ENCODE measurements at places on chromosomes 5 and 9.

DNA sequence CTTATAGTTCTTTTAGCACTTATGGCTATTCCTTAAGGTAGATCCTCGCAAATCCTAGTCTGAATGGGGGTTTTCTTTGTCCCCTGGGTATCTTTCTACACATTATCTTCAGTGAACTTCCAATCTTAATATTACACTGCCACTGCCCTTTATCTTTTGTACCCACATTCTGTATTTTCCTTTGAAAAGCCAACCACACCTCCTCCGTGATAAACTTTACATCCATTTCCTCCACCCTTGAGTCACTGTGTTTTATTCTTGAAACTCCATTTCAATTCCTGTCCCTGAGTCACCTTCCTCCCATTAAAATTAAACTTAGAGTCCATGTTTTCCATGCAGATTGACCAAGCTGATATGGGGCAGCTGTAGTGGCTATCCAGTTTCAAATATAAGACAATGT is 43.2 kb upstream of the RICTOR start:
- no peak for DNase-seq

DNA sequence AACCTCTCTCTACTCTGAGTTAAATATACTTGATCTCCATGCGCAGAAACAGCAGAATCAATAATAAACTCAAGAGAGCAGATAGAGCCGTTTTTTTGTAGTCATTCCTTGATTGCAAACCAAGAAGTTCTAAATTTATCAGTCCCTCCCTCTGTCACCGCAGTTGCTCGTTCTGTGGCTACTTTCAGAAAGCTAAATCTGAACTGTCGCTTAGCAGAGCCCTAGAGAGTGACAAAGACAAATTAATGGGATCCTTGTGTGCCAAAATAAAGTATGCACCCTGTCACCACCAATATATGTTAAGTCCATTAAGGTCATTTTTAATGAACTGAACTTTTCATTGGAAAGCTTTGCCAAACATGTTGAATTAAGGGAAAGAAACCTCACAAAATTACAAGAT is 218.3 kb downstream of the ADAMTSL1 start:
- DNase-seq = no peak

- DNase-seq = no peak
Measured at GRCh38 chr5:86884608-86885007, 266.9 kb downstream of the COX7C start.

DNA sequence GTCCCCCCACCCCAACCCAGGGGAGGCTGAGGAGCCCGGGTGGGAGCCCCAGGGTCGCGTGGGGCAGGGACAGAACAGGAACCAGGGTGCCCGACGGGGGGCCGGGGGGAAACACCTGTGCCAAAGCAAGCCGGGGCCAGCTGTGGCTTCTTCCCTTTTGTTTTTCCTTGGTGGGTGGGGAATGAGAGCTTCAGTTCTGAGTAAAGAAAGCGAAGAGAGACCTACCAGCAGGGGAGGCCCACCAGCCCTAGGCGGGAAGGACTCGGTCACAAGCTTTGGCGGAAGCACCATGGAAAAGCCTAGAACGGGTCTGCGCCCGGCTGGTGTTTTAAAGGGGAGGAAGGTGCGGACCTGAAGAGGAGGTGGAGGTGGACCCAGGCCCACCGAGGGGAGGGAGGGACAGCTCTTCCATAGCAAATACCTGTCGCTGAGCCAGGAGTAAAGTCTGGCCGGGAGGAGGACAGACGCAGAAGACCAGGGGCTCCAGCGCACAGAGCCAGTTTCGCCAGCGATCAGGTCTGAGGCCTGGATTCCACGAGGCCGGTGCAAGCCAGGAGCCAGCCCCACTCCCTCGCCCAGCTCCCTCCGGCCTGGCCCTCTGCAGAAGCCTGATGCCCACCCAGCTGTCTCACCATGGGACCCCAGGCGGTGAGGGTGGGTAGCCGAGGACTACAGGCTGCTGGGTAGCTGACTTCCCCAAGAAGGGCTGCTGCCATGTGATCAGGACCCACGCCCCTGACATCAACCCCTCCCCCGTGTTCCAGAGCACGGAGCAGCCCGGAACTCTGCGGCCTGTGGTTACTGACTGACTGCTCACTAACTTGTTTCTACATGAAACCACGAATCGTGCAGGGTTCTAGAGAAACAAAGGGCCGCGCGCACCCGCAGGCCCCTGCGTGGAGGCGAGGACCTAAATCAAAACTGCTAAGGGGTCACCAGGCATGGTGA is 849 bp upstream of the MGAT1 start:
- peak; percentile 87 for DNase-seq

- DNase-seq = no peak
Measured at GRCh38 chr9:95268681-95269080, 48.8 kb downstream of the FANCC start.

GRCh38 chr9:99187311-99187710 is 34.4 kb downstream of the ALG2 start:
- DNase-seq = no peak

DNA sequence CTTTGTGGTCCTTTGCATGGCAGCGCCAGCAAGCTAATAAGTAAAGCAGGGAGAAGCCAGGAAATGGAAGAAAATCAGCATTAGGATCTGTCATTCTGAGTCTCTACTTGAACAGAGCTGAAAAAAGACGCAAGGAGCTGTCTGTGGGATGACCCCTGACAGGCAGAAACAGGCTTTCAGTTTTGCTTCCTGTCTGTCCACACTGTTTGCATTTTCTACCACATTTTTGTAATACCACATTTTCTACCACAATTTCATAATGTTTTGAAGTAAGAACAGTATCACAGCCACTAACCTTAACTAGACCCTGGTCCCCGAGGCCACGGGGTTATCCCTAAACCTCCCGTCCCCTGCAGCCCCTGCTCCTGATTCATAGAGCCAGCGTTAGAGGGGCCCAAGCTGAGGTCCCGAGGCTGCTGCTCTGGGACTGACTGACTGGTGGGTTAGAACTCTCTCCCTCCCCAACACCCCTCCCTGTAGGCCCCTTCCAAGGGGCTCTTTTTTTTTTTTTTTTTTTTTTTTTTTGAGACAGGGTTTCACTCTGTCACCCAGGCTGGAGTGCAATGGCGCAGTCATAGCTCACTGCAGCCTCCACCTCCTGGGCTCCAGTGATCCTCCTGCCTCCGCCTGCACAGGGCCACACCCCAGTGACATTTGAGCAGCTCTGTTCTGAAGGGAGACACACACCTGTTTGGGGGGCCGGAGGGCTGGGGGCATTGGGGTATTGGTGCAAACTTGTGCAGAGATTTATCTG is 4.0 kb upstream of the CLIC3 start:
- DNase-seq = peak; percentile 45

DNA sequence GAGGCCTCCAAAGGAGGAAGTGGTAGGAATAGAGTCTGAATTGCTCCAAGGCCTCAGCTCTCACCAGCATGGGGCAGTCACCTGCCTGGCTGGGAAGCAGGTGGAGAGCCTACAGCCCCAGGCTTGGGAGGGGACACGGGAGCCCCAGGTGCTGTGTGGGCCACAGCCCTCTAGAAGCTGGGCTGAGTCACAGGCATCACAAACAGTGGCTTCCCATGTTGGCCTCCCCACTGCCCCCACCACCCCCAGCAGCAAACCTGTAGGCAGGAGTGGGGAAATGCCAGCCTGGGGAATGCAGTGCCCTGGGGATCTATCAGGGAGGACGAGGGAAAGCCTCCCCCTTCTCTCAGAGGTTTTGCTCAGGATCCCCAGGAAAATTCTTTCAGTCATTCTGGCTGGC is 309.6 kb downstream of the SLIT3 start:
- no peak for DNase-seq

- DNase-seq = no peak
Measured at GRCh38 chr5:119275601-119276173, 80.1 kb upstream of the TNFAIP8 start.

DNA sequence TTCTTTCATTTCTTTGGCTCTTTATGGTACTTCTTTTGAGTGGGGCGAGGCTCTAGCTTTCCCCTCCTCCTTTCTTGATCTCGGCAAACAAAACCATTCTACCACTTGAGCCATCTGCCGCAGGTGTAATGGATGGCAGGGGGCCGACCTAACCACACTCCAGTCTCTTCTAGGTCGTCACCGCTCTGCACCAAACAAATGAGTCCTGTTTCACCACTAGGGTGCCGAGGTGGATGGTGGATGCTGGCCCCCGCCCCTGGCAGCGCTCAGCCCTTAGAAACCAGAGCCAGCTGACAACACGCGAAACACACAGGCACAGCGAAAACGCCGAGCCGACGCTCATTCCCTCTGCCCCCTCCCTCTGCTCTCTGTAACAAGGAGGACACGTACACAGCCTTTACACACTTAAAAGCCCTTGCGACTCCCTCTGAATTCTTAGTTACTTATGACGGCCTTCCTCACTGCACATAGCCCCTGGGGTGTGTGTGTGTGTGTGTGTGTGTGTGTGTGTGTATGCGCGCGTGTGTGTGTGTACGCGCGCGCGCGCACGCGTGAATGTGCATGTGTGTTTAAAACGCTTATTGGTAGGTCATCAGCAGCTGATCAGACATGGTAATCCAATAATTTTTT is 199.4 kb downstream of the MEF2C start:
- no peak for DNase-seq

Measured in central memory CD4-positive, alpha-beta T cell (primary cell).